Activated CD4-positive, alpha-beta T cell treated with anti-CD3 and anti-CD28 coated beads, Interleukin-2, amount 50 U/mL, for 24 hours (primary cell): ENCODE measurements at places on chromosomes 4 and X.

GRCh38 chr4:138736362-138736761, 279.2 kb upstream of the NOCT start:
- no peak for DNase-seq

DNA sequence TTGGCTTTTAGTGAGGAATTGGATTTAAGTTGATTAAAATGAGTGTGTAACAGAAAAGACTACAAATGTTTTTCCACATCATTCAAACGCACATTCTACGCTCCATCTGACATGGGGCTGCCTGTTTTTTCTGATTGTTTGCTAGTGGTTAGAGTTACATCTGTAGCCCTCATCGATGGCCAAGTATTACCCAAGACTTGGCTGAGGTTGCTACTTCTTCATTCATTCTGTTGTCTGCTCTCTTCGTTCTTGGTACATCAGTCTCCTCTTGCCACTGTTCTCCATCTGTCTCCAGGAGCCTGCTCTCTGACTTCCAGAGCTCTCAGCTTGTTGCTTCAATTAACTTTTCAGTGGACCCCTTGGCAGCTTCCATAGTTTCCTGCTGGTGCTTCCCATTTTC, 1844.6 kb upstream of the TENM3 start:
- no peak for DNase-seq

DNA sequence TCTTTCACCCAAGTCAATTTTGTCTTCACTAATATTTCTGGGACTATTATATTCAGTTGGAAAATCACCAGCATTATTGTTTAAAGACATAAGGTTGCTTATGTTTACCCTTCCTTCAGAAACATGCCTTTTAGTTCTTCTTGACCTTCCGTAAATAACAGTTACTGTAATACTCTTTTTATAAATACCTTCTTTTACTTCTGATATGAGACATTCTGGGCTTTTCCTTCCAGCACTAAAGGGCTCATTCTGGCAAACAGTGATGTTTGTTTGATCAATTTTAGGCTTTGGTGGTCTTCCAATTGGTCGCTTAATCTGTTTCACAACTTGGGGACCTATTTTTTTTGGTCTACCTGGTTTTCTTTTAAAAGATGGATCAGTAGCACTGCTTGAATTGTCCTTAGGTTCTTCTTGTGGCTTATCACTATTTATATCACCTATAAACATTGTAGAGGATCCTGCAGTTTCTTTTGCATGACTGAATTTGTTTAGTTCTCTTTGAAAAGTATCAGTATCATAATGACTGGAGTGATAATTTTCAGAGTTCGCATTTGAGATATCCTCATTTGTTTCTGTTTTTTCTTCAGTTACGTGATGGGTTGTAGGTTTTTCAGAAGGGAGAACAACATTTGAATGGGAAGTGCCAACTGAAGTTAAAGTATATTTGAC, 64.8 kb downstream of the NCAPG start:
- no peak for DNase-seq

DNA sequence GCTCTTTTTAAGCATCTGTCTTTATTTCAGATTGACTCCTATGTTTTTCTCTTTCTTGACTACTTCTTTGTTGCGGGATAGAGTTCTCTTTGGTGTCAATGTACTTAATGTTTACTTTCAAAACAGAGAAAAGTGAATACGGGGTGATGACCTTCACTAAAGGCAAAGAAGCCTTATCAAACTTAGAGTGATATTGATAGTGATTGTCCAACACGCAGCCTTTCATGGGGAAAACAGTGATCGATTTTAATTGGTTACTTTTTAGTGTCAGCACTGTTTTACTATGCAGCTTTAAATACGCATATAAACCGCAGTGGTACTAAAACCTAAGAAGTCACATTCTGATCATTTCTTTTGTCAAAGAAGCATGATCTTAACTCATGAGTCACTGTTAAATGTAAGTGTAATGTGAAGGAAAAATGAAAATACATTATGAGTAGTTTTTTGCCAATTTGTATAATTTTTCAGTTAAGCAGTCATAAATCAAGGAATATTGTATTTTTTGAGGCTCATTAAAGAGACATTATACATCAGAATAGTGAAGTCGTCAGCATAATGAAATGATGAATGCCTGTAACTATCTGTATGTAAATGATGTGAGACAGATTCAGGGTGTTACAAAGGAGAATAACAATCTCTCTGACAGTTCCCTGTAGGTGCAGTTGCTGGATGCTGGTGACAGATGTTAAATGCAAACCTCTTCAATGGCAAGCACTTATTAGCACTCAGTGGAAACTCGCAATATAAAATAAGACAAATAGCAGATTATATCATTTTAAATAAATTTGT, 2082.8 kb upstream of the TENM3 start:
- no peak for DNase-seq

DNA sequence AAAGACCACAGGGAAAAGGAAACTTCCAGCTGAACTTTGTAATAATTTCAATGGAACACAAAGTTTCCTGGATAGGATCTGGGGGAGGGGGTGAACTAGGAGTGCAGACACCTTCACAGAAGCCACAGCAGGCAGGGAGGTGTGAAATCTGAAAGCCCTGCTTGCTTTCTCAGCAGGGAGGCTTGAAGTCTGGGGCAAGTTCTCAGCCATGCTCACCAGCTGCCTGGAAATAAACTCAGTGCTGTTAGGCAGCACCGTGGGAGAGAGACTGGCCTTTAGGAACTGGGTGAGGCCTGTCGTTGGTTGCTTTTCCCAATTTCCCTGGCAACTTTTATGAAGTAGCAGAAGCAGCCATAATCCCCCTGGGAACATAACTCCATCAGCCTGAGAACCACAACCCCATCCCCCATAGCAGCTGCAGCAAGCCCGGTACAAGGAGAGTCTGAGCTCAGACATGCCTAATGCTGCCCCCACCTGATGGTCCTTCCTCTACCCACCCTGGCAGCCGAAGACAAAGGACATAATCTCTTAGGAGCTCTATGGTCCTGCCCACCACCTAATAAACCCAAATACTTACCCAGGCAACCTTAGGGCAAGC, 39.2 kb upstream of the NMU start:
- no peak for DNase-seq

DNA sequence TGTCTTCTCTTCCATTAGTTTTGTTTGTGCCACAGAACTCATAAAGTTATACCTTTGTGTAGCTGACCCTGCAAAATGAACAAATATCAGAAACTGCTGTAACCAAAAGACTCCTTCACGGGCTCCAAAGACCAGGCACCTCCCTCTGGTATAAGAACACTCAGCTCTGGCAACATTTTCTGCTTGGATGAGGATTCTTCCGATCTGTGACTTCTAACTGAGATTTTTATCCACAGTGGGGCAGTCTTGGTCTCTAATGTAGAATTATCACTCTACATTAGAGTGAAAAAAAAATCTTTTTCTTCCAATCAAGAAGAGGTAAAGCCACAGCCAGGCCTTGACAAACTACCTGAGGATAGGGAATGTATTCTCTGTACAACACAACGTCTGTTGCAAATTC, 38.5 kb upstream of the PRSS48 start:
- DNase-seq: no peak

- DNase-seq: no peak
These were observed 37.8 kb downstream of the ELOVL6 start for GRCh38 chr4:110160618-110161017.

DNA sequence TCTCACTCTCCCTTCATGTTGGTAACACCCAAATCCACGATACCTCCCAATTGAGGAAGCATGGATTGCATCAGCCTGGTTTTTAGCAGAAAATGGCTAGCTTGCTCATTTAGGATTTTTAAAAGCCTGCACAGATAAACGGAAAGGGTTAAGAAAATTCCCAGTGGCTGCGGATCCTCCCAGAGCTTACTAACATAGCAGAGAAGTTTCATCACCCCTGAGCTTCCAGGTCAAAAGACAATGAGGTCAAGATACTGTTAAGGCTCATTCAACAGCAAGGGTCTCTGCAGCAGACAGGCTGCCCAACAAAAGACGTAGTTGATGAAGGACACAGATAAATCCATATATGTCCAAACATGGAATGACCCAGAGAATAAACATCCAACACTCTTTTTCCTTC, 220.2 kb downstream of the ASMT start:
- DNase-seq: no peak

DNA sequence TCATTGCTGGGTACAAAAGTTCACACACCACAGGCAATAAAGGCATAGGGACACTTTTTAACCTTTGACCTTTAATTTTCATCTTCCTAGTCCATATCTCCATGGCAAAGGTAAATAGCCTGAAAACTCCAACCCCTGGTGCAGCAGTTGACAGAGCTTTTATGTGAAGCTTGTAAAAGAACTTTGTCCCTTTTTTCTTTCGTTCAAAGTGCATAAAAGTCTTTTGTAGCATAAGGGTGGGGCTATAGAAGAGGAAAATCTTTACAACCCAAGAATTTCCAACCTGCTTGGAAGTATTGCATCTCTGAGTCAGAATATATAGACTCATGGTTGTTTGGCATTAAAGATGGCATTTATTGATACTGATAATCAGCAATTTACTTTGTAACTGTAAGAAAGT, 20.4 kb downstream of the POF1B start:
- DNase-seq: no peak

- no peak for DNase-seq
These were observed 11.2 kb downstream of the PPAT start for GRCh38 chr4:56424176-56424575.

DNA sequence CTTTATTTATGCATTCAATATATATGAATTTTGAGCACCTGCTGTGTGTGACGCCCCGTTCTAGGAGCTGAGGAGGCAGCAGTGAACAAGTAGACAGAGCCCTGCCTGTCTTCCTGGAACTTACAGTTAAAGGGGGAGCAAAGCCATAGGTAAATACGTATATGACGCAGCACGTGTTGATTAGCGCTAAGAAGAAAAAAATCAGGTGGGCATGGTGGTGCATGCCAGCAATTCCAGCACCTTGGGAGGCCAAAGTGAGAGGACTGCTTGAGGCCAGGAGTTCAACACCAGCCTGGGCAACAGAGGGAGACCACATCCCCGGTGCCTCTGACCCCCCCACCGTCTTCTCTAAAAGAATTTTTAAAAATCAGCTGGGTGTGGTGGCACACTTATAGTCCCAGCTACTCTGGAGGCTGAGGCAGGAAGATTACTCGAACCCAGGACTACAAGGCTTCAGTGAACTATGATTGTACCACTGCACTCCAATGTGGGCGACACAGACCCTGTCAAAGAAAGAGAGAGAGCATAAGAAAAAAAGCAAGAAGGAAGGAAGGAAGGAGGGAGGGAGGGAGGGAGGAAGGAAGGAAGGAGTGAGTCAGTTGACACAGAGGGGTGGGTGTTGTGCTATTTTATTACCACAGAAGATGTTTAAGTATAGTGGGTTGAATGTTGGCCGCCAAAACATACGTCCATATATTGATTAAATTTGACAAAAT, 5.4 kb upstream of the KIAA0232 start:
- DNase-seq: no peak

DNA sequence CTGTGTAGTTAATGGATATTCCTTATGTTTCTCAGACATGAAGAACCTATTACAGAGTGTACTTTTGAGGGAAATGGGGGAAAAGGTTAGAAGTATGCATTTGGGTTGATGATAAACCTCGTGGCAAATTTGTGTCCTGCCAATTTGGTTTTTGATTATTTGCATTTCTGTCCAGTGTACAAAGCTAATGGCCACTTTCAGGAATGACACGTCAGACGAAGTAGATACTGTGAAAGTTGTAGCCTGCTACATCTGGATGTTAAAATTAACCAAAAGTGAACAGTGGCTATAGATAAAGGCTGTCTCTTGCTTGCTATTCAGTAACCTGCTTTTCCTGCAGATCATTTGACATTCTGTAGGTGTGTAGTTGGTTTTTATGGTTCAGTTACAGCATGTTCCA, 1.0 kb downstream of the PRDX4 start:
- no peak for DNase-seq

GRCh38 chr4:161097821-161098220, 1066.0 kb downstream of the FSTL5 start:
- no peak for DNase-seq

DNA sequence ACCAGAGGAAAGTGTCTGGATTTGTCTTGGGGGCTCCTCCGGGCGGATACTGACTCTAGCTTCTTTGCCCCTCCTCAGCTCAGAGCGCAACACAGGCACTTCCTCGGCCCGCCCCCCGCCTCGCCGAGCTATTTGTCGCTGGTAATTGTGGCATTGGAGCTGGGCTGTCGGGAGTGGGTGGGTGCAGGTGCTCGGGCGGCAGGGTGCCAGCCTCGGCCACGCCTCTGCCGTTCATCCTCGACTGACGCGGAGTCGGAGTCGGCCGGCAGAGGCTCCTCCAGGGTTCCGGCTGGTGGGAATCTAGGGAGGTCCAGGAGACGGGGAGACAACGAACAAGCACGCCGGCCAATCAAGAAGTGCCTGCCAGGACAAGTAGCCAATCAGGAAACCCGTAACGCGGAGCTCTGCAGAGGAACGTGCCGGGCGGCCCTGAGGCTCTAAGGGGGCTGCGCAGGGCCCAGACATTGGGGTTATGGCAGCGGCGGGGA, 3.9 kb upstream of the SYN1 start:
- no peak for DNase-seq

- DNase-seq: no peak
These were observed 116.4 kb downstream of the PPA2 start for GRCh38 chr4:105357258-105357980.

GRCh38 chr4:98803251-98803650, 125.7 kb downstream of the EIF4E start:
- DNase-seq: no peak

DNA sequence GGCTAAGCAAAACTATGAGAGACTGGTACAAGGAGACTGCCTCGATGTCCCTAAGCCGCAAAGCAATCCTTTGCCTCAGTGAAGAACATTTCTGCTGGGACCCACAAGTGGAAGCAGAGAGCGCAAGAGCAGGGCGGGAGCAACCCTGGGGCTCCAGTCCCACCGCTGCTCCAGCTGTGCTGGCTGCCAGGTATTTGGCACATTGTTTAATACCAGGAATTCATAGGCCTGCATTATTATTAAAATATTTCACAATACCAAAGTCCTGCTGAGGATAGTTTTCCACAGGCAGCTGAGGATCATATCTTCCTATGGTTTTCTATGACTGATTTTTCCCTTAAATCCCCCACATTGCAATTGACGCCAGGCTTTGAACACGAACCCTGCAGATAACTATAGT, 163.5 kb upstream of the TLL1 start:
- no peak for DNase-seq

- no peak for DNase-seq
These were observed 85.0 kb upstream of the CNKSR2 start for GRCh38 chrX:21289232-21289631.

DNA sequence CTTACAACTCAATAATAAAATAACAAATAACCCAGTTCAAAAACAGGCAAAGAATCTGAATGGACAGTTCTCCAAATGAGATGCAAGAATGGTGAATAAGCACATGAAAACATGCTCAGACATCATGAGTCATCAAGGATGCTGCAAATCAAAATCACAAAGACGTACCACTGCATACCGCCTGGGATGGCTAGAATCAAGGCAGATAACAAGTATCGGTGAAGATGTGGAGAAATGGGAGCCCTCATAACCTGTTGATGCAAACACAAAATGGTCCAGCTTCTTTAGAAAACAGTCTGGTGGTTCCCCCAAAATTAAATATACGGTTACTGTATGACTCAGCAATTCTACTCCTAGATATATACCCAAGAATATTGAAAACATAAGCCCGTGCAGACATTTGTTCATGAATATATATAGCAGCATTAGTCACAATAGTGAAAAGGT, 32.5 kb downstream of the AKAP4 start:
- no peak for DNase-seq

GRCh38 chr4:143531788-143532491, 18.4 kb downstream of the SMARCA5 start:
- DNase-seq: no peak
